ENCODE measurements at places on chromosomes 3 and 15.

DNA sequence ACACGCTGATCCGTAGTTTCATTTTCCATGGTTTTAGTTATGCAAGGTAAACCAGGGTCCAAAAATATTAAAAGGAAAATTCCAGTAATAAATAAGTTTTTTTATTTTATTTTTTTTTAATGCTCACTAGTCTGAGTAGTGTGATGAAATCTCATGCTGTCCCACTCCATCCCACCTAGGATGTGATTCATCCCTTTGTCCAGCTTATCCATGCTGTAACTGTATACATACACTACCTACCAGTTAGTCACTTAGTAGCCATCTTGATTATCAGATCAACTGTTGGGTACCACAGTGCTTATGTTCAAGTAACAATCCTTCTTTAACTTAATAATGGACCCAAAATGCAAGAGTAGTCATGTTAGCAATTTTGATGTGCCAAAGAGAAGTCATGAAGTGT lies 75.2 kb downstream of the ESYT3 start:
- DNase-seq: no peak

GRCh38 chr3:45793482-45794176 lies 2.7 kb downstream of the SLC6A20 start:
- no peak for DNase-seq

GRCh38 chr3:114455432-114455831 lies 161.6 kb downstream of the TIGIT start:
- no peak for DNase-seq

DNA sequence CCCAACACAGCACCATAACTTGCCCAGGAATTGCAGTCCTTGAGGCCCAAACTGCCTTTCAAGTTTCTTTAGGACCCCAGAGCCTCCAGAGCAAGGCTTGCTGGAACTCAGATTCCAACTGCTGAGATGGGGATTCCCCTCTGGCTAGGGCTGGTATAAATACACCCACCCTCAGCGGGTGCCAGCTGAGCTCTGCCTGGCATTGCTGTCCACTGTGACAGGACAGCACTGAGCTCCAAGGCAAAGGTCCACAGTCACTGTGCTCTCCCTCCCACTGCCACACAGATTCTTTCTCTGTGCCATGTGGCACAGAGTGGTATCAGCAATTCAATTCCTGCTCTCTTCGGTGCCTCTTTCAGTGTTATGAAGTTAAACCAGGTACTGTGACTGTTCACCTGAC lies 304.2 kb upstream of the LMCD1 start:
- no peak for DNase-seq

GRCh38 chr3:103372031-103372430 lies 937.2 kb downstream of the ZPLD1 start:
- DNase-seq: no peak

DNA sequence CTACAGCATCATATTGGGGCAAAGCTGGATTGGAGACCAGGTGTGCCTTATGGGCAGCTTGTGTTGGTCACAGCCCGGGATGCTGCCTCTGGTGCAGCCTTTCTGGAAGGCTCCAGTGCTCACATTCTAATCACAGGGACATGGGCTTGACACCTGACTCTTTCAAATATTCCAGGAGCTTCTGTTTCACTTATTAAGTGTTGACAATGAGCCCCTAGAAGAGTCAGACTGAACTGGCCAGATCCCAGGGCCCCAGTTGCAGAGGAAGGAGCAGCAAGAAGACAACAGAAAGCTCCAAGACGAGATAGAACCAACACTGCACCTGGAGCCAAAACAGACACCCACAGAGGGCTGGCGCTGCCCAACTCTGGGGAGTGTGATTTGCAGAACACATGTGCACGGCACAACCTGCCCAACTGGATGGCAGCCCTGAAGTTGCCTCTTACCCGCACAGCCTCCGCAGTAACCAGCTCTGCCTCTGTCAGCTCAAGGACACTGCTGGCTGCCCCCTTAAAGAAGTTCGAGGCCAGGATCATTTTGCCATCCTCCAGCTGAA lies 30.3 kb downstream of the ALDH1L1 start:
- no peak for DNase-seq

GRCh38 chr3:196726788-196727675 lies 12.6 kb upstream of the PAK2 start:
- no peak for DNase-seq

GRCh38 chr15:49235446-49236124 lies 65.5 kb downstream of the GALK2 start:
- no peak for DNase-seq

DNA sequence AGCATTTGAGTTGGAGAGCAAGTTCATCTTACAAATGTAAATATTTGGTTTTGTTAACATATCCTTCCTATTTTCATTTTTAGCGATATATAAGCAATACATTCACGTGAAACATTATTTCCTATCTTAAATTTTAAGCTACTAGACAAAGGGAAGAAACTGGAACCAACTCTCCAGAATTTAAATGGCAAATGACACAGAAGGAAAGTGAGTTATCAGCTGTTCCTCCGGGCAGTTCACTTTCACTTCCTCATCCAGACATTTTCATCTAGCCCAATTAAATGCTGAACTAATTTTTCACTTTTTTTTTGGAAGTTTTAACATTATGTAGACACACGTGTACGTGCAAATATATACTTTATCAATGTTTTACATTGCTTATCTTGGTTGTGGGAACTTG lies 58.7 kb downstream of the MORC1 start:
- DNase-seq: no peak

- DNase-seq: no peak
These were observed 84.1 kb downstream of the BOC start for GRCh38 chr3:113295463-113295862.

DNA sequence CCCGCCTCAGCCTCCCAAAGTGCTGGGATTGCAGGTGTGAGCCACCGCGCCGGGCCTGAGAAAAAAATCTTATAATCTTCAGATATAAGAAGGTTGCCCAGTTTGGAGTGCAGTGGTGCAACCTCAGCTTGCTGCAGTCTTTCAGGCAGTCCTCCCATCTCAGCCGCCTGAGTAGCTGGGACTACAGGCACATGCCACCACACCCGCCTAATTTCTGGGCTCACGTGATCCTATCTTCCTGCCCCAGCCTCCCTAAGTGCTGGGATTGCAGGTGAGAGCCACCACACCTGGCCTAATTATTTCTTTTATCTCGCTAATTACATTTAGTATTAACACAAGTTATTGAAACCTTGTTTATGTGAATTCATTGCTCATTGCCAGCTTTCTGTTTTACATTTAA lies 13.5 kb downstream of the PAK2 start:
- DNase-seq: no peak
